ENCODE measurements at places on chromosomes 7 and 10.

DNA sequence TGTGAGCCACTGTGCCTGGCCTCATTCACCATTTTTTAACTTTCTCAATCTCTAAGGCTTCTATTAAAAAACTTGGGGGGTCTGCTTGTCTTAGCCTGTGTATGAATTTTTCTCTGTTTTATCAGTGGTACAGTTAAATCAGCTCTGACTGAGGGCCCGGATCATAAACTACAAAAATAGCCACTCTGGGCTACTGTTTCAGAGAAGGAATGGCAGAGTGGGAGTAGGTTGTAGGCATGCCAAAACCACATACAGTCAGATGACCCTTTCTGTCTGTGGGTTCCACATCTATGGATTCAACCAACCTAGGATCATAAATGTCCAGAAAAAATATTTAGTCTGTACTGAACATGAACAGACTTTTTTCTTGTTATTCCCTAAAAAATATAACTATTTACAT lies 21.3 kb downstream of the TBC1D12 start:
- DNase-seq, result peak; percentile 20

GRCh38 chr7:91034459-91035368 lies 229.5 kb upstream of the FZD1 start:
- DNase-seq, result peak; percentile 48

- no peak for DNase-seq
Observed at GRCh38 chr10:128029731-128030369, 96.4 kb downstream of the MKI67 start.

DNA sequence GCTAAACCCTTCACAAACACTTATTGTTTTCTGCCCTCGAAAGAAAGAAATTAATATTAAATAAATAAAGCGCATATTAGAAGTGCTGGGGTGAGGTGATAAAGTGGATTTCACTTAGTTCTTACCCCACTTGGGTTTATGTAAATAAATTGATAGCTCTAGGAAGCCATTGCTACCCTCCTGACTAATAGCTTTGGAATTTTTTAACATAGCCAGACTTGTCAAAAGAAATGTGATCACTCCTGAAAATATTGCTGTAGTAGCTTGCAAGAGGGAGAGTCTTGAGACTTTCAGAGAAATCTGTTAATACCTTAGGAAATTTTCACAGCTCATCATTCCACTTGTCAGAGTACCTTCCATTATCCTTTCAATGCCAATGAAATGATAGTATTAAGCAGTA lies 7.6 kb downstream of the ARL5B start:
- peak; percentile 53 for DNase-seq

DNA sequence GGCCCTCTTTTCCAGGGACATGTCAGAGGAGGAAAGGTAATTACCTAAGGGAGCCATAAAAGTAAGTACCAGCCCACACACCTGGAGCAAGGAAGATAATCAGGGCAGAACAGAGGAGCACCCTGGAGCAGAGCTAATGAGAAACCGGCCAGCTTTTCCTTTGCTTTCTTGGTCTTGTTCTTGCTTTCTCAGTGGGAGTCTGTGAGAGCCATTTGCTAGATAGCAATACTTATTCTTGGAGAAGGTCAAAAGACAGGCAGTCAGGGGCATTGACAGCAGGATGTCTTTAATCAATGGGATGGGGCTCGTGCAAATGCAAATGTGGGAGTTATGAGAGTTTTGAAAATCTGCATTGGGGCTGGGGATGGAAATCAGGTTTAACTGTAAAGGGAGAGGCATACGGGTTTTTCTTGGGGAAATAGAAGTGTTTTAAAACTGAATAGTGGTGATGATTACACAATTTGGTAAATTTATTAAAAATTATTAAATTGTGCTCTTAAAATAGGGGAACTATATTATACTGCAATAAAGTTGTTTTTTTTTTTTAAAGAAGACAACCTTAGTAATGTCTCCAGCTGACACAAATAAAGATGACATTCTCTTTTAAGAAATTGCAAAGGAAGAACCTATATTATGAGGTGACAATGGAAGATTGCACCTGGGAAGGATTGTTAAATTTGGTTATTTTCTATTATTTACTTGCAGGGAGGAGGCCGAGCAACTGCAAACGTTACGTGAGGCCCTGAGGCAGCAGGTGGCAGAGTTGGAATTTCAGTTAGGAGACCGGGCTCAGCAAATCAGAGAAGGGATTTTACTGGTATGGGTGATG lies 35.6 kb upstream of the PPP1R17 start:
- DNase-seq, result no peak

- DNase-seq, result no peak
Observed at GRCh38 chr7:50724526-50725520, 57.9 kb downstream of the GRB10 start.

- DNase-seq, result no peak
Observed at GRCh38 chr7:92699560-92699959, 109.4 kb upstream of the FAM133B start.

DNA sequence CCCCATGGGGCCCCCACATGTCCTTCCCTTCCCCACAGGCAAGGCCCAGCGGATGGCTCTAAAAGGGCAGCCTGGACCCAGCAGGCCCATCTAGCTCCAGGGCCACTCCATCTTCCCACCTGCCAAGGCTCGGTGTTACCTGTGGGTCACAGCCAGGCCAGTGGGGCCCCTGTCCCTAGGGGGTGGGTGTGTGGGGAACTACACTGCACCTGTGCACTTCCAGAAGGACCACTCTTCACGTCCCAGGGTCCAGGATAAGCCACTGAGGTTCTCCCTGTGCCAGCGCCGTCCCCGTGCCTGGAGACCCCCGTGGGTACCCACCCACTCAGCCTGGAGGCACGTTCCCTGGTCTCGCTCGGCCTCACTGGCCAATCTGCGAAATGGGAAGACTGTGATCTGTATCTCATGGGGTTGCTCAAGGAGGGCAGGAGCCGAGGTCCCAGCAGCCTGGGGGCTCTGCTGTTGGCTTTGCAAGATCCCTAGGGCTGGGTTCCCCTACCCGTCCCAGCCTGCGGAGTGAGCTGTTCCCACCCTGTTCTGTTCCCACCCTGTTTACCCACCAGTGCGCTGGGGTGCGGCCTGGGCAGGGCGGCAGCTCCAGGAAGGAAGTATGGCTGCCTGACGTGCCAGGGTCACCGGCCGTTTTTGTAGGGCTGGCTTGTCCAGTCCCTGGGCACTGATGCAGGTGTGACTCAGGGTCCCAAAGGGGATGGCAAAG lies 4.6 kb downstream of the PWWP2B start:
- DNase-seq, result no peak

DNA sequence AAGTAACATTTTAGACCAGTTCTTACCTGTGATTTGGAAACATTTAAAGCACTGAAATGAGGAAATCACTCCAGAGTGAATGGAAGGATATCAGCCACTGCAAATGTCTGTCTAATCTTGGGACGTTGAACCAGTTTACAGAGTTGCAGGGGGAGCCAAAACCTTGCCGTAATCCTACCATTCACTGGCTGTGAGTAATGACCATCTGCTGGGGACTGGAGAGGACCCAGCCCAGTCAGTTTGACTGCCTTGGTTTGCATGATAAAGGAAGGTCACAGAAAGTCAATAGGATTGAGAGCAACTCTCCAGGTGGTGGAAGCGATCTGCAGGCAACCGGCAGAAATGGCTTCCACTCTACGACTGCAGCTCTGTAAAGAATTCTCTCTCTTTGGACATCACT lies 167.2 kb downstream of the AKR1D1 start:
- no peak for DNase-seq

- no peak for DNase-seq
Observed at GRCh38 chr10:132978542-132978941, 36.2 kb upstream of the CFAP46 start.

Data from hepatic stellate cell (primary cell).